ENCODE measurements at places on chromosomes 13 and 19. TPM values are rescaled to one million over a fixed set of nuclear protein-coding genes. Genes with fewer than 3 reads are reported as not detected.

The CYP4F11 gene
- not detected for total RNA-seq

The PSG1 gene
- total RNA-seq, result not detected

The FZR1 gene
- 42.4 TPM for total RNA-seq

The MIR17HG gene
- total RNA-seq, result 7.2 TPM

The CRX gene
- total RNA-seq, result not detected

Measured in endothelial cell of coronary artery (primary cell).